ENCODE measurements at places on chromosomes 3 and 15.

- no peak for DNase-seq
Observed at GRCh38 chr3:84980011-84980410, 21.2 kb downstream of the CADM2 start.

DNA sequence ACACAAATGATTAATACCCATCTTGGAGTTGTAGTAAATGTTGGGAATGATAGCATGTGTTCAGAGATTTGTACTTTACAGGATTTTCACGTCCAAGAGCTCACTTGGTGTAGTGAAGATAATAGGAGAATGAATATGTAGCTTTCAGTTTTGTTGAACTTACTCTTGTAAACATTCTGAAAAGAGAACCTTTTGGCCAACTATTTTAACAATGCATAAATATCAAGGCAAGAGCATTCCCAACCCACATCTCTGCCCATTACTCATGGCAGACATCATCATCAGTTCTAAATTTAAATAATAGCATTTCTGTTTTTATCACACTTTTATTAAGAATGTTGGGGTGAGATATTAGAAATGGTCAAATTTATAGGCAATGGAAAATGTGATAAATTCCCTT lies 465.2 kb upstream of the TPRG1 start:
- no peak for DNase-seq

- no peak for DNase-seq
Observed at GRCh38 chr15:60708684-60709083, 229.7 kb upstream of the ICE2 start.

DNA sequence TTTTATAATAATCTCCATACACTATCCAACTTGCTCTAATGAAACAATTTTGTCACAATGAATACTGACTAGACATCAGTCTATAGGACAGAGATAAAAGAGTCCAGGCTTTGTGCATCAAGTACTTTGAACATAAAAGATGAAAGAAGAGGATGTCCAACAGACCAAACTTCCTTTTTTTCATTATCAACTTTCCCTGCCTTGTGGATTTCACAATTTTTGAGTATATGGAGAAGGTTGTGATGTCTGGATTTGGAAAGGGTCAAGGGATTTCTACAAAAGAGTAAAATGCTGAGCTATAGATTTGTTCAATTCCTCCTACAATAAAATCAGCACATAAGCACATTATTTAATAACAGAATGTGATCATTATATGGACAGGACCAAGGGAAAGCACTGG lies 25.7 kb downstream of the CD47 start:
- DNase-seq: no peak

- DNase-seq: no peak
Observed at GRCh38 chr3:48370333-48370713, 1.7 kb upstream of the FBXW12 start.

DNA sequence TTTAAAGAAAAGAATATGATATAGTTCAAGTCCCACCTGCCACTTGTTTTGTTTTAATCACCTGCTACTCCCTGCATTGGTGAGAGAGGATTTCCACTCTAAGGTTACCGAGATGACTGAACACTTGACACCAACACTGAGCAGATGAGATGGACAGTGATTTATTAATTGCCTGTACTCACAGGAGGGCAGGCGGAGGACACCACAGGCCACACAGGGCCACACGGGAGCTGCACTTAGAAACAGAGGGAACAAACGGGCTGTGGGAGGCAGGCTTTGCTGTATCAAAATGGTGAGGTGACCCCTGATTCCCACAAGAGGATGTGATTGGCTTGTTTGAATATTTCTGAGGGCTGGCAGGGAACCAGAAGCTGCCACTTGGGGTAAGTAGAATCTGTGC lies 10.8 kb downstream of the MINAR1 start:
- DNase-seq: no peak

GRCh38 chr3:105714453-105714852 lies 154.4 kb downstream of the CBLB start:
- DNase-seq: no peak

GRCh38 chr3:75001330-75001729 lies 386.9 kb upstream of the CNTN3 start:
- DNase-seq: no peak

- no peak for DNase-seq
Observed at GRCh38 chr15:69718436-69718835, 265.8 kb downstream of the RPLP1 start.

DNA sequence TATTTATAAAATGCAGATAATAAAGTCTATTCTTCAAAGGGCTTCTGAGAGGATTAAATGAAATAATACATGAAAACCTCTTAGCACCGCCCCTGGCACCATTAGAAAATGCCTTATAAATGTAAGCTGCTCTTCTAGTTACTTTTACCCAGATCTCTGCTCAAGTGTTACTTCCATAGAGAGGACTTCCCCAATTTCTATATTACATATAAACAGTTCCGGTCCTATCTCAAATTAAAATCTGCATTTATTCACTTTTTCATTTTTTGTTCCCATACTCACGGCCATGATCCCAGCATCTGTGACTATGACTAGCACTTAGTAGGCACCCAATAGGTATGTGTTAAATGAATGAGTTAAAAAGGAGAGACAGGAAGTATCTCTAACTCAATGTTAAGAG lies 890.9 kb upstream of the CFAP20DC start:
- DNase-seq: no peak

DNA sequence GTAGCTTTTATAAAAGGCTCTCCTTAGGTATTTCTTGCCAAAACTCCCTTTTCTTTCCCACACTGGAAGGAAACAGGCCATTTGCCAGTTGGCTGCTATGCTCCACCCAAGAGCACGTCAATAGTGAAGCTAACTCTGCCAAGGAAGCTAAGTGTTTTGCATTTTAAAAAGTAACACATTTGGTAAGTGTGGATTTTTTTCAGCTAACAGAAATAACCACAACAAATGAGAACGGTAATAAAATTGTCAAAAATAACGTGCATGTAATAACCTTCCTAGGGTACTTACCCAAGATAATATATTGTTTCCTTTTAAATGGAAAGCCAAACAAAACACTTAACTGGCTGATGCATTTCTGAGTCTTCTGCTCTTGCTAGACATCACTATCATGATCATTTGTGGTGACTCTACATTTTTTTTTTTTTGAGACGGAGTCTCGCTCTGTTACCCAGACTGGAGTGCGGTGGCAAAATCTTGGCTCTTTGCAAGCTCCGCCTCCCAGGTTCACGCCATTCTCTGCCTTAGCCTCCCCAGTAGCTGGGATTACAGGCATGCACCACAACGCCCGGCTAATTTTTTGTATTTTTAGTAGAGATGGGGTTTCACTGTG lies 4.6 kb downstream of the DPP8 start:
- DNase-seq: no peak

GRCh38 chr15:95715116-95715903 lies 615.2 kb upstream of the NR2F2 start:
- DNase-seq: no peak

- no peak for DNase-seq
Observed at GRCh38 chr3:128482175-128482574, 10.8 kb downstream of the GATA2 start.

DNA sequence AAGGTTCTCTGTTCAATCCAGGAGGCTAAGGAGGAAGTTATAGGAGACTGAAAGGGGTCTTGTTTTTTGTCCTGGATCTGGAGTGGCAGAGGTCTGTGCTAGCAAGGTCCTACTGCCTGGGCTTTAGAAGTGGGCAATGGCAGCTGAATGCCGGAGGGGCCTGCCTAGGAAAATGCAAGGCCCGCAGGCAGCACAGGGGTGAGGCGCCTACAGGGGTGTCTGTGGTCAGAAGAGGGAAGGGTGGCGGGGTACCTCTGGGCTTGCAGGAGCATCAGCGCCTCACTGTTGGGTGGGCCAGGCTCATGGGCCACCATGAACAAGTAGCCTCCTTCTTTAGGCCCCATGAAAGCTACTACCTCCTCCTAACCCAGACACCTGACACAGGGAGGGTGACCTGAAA lies 175.4 kb downstream of the PEX5L start:
- DNase-seq: no peak

GRCh38 chr15:61041886-61042285 lies 187.2 kb downstream of the RORA start:
- no peak for DNase-seq

DNA sequence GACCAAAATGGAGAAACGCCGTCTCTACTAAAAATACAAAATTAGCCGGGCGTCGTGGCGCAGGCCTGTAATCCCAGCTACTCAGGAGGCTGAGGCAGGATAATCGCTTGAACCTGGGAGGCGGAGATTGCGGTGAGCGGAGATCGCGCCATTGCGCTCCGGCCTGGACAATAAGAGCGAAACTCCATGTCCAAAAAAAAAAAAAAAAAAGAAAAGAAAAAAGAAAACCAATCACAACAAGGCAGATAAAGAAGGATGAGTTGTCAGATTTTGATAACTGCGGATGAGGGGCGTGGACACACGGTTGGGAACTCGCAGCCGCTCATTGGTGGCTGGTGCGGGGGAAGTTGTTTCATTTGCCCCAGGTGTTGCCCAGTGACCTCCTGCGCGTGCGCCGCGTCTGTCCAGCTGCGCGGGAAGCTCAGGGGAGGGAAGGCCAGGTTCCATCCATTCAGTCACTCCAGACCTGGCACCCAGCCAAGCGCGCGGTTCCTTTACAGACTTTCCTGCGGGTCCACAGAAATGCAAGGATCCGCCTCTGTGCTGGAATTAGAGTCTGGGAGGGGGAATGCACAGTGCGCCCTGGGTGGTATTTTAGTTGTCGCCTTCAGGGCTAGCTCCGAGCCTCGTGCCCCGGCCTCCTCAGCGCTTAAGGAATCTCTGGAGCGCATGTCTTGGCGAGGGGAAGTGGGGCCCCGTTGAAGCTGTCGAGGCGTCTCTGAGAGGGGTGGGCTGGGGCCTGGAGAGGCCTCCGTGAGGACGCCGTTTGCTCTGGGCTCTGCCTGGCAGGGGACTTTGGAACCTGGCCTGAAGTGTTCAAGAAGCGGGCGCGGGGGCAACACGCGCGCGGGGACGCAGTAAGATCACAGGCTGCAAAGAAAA lies 708 bp upstream of the GCHFR start:
- no peak for DNase-seq

DNA sequence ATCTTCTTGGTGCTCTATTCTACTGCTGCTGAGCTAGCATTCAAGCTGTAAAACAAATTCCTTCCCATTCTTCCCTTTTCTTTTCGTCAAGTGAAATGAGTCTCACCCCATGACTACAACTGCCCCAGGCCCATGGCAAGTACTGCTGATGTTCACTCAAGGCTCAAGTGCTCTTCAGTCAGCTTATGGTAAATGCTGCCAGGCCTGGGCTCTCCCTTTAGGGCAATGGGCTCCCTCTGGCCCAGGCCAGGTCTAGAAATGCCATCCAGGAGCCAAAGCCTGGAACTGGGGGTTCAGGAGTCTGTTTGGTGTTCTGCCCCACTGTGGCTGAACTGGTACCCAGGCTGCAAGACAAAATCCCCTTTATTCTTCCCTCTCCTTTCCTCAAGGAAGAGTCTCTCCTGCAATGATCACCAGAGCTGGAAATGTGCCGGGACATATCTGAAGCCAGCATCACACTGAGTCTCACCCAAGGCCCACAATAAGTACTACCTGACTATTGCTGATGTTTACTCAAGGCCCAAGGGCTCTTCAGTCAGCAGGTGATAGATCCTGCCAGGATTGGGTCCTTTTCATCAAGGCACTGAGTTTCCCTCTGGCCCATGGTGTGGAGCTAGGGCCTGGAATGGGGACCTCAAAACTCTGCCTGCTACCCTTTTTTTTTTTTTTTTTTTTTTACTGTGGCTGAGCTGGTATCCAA lies 205.0 kb upstream of the STAC start:
- no peak for DNase-seq

DNA sequence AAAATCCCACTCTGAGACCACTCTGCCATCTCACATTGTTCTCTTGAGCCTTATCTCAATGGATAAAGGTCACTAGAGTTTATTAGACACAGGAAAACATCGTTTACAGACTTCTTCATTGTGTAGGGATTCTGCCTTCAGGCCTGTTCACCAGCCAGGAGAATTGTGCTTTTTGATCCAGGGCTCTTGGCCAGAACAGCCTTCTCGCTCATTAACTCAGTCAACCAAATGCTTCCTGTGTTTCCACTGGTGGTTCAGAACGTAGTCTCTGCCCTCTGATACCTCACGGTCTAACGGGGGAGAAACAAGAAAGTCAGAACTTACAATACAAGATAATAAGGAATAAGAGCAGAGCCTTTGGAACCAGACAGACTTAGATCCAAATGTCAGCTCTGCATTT lies 54.2 kb upstream of the TSEN2 start:
- DNase-seq: no peak

GRCh38 chr15:73923488-73924164 lies 2.6 kb upstream of the LOXL1 start:
- no peak for DNase-seq

- DNase-seq: no peak
Observed at GRCh38 chr15:47588958-47589357, 128.3 kb upstream of the SEMA6D start.

DNA sequence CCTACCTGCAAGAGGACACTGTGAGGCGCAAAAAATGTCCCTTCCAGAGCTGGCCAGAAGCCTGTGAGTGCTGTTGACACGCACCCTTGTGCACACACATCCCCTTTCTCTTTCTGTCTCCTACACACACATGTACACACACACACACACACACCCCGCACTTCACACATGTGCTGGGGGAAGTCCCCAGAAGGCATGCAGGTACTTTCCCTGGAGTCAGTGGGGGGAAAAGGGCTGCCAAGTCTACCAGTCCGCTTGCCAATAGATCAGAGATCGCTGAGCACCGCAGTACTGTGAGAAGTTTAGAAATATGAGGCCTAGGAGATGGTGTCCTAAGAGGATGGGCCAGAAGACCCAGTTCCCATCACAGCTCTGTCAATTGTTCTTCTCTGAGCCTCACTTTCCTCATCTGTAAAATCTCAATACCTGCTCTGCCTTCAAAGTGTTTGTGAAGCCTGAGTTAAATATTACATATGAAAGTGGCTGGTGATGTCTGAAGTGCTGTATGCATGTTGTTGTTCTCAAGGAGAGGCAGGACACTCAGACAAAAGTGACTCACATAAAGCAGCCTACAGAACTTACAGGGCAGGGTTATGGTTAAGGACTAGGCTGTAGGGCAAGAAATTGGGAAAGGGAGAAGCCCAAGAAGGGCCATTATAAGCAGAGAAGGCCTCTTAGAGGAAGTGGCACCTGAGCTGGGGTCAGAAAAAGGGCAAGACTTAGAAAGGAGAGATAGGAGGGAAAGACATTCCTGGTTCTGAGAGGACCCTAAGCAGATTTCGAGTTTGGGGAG lies 6.8 kb downstream of the IL17RE start:
- no peak for DNase-seq

DNA sequence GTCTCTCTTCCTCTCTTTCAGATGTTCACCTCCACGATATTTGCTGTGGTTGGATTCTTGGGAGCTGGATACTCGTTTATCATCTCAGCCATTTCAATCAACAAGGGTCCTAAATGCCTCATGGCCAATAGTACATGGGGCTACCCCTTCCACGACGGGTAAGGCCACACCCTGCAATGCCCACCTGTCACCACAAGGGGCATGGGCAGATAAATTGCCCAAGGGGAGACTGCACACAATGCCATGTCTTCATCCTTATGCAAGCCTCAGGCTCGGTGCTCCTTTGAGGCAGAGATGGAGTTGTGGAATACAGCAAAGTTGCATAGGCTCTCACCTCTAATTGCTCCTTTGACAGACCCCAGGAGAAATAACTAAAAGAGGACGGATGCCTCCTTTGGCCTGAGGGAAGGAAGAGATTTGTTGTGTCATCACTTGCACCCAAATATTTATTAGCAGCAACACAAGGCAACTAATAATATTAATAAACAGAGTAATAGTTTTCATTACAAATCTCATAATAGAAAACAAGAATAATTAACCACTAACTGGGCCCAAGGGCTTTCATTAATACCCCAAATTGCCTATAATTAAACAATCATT lies 13.2 kb downstream of the TM4SF4 start:
- peak; percentile 54 for DNase-seq

Measured in OCI-LY7 (cell line).